Cortex of kidney (tissue), 1 donor: ENCODE measurements at places on chromosomes 7 and 10.

- DNase-seq = no peak
These were observed 70.7 kb downstream of the PRKAG2 start for GRCh38 chr7:151806204-151806603.

GRCh38 chr10:2619472-2619871, 447.9 kb upstream of the PFKP start:
- DNase-seq = no peak

DNA sequence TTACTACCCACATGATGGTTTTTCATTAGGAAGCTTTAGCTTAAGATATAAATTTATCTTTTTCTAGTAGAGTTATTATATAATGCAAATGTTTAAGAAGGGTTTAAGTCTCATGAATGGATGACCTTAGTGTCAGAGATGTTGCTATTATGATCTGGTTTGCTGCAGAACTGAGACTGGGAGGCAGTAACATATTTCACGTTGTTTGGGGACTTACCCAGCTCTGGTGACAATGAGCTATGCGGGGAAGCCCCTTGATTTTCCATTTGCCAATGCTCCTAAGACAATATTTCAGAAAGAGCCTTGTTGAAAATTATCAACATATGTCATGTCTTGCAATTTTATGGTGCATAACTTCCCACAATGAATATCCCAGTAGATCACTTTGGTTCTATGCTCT, 754.6 kb downstream of the REEP3 start:
- no peak for DNase-seq

DNA sequence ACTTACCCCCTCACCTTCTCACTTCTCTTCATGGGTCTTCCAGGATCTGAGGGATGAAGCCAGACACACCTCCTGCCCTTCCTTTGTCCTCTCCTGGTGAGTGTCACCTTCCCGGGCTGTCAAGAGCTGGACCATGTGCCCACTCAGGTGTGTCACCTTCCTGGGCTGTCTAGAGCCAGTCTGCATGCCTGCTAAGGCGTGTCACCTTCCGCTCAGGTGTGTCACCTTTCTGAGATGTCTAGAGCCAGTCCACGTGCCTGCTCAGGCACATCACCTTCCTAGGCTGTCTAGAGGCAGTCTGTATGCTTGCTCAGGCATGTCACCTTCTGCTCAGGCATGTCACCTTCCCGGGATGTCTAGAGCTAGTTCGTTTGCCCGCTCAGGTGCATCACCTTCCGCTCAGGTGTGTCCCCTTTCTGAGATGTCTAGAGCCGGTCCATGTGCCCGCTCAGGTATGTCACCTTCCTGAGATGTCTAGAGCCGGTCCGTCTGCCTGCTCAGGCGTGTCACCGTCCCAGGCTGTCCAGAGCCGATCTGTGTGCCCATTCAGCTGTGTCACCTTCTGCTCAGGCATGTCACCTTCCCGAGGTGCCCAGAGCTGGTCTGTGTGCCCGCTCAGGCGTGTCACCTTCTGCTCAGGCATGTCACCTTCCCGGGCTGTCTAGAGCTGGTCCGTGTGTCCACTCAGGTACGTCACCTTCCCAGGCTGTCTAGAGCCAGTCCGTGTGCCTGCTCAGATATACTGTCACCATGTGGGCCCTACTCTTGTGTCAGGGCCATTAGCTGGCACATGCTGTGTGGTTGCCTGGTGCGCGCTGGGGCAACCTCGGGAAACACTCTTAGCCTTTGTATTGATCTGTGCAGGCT, 245.3 kb downstream of the EBF3 start:
- DNase-seq = no peak

DNA sequence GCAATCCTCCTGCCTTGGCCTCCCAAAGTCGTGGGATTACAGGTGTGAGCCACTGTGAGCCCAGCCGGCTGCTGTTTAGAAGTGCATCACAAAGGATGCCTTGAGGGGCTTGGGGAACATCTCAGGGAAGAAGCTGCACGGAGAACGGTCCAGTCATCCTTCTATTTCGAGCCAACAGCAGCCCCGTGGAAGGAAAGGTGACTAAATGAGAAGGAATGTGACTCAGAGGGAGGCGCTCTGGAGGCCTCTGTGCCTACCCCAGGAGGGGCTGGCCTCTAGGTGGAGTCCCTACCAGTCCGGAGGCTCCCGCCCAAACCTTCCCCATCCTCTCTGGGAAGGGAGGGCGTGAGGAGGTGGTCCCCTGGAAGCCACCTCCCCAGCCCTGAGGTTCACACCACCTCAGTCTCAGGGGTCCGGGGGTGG, 76.2 kb downstream of the CTBP2 start:
- no peak for DNase-seq

DNA sequence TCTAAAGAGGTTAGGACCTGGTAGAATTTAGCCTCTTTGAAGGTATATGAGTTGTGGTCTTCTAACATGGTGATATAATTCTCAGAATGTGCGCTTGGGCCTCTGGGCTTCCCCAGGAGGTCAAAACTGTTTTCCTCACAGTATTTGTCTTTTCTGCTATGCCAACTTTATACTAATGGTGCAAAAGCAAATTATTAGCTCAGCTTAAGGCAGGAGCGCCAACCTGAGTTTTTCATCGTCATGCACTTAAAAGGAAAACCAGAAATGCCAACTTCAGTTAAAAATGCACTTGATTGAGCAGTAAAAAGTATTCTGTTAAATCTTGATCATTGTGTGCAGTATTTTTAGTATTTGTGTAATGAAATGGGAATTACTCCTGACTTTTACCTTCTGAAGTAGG, 9.7 kb downstream of the TDRD1 start:
- no peak for DNase-seq

DNA sequence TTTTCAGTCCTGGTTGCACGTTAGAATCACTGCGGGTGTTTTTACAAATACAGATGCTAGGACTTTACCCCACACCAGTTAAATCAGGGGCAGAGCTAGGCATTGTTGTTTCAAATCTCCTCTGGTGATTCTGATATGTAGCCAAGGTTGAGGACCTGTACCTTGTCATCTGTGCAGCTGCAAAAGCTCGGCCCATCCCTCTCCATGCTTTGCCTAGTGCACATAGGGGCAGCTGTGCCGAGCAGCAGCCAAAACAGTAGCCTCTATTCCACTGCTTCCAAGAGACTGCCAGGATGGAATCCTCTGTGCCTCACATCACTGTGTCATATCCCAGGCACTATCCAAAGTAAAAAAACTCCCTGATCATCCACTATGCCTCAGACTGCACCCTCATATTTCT, 181.3 kb downstream of the CDK14 start:
- no peak for DNase-seq

DNA sequence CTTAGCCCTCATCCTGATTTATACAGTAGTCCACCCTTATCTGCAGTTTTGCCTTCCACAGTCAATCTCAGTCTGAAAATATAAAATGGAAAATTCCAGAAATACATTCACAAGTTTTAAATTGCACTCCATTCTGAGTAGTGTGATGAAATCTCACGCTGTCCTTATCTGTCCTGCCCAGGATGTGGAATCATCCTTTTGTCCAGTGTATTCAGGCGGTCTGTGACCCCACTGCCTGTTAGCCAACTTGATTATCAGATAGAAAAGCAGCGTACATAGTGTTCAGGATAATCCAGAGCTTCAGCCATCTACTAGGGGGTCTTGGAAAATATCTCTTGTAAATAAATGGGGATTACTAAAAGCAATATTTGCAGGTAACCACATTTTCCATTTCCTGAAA, 146.3 kb downstream of the MALRD1 start:
- no peak for DNase-seq

GRCh38 chr7:2864999-2865670, 21.0 kb upstream of the GNA12 start:
- DNase-seq = no peak

DNA sequence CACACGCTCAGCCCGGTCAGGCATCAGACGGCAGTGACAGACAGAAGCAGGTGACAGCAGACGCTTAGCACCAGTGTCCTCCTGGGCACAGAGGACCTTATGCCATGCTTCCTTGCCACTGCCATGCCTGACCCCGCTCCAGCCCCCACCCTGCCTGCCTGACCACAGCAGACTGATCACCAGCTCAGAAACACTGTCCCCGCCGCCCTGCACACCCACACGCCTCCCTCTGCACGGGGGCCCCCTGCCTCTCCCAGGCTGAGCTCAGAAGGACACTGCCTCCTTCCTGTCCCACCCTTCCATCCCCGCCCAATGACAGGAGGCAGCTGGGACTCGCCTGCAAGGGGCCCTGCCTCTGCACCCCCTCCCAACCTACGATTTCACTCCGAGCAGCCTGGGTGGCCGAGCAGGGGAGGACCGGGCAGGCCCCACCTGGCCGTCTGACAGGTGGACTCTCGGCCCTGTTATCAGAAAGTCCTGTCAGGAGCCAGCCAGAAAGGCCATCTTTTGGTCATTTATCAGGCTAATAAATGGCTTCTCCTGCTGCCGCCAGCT, 183.4 kb downstream of the ELFN1 start:
- no peak for DNase-seq

DNA sequence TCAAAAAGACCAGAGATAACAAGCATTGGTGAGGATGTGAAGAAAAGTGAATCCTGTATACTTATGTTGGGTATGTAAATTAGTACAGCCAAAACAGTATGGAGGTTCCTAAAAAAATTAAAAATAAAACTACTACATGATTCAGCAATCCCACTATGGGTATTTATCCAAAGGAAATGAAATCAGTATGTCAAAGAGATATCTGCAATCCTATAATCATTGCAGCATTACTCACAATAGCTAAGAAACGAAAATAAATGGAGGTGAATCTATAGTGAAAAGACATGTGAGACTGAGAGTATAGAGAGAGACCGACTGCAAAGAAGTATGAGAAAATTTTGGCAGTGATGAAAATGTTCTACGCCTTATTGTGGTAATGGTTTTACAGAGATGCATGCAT, 139.2 kb upstream of the TMEM168 start:
- DNase-seq = no peak

- DNase-seq = no peak
These were observed 1.1 kb downstream of the AUTS2 start for GRCh38 chr7:69599286-69599954.

- DNase-seq = no peak
These were observed 30.7 kb upstream of the SDK1 start for GRCh38 chr7:3270362-3270761.

- no peak for DNase-seq
These were observed 121.6 kb upstream of the UNC5B start for GRCh38 chr10:71090801-71091200.

- DNase-seq = no peak
These were observed 61.3 kb downstream of the PIP4K2A start for GRCh38 chr10:22652988-22653481.

DNA sequence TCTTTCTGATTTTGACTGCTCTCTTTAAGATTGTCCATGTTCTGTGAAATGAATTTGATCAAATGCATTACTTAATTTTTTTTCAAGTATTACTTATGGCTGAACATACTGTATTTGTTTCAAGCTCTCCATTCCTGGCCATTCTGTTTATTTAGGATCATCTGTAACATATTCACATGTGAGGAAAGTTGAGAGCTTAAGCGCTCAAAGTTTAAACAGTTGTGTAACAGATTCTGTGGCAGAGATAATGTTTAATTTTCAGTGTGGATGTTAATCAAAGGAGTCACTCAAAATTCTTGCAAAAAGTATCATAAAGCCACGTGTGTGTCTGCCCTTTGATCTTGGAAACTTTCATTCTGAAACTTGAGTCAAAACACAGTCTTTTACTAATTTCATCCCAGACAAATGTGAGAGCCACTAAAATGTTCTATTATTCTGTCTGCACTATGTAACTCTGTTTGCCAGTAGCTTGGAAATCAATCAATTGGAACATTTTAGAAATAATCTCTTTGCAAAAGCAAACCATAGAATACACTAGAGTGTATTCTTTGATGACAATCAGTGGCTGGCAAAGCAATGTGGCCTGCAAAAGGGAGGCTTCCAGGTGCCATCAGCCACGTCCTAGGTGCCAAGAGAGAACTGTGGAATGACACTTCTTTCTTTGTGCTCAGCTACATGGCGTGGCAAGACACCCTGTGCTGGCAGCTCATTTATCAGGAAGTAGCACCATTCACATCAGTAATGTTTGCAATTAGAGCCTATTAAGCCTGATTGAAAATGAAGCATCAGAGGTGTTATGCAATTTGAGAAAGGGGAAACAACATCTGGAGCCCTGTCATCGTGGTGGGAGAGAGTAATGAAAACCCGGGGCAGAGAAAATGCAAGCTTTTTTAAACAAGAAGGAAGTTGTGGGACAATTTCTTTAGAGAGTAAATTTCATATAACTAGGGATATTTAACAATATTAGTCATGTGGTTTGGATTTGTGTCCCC, 40.9 kb downstream of the ARL5B start:
- DNase-seq = no peak

GRCh38 chr7:1085910-1086421, 1.9 kb upstream of the GPER1 start:
- no peak for DNase-seq

DNA sequence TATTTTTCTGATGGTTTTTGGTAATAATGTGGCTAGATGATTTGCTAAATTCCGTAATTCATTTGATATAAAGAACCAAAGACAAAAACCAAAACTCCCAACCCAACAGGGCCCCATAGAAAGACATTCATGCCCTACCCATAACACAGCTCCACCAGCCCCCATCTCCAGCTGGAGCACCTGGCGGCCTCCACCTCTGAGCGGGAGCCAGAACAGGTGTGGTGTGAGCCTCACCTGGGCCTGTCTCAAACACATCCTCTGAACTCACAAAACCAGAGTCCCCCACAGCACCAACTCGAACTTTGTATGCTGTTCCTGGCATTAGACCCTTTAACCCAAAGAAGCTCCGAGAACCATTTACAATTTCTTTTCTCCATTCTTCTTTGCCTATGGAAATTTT, 36.5 kb upstream of the LAMB4 start:
- no peak for DNase-seq

DNA sequence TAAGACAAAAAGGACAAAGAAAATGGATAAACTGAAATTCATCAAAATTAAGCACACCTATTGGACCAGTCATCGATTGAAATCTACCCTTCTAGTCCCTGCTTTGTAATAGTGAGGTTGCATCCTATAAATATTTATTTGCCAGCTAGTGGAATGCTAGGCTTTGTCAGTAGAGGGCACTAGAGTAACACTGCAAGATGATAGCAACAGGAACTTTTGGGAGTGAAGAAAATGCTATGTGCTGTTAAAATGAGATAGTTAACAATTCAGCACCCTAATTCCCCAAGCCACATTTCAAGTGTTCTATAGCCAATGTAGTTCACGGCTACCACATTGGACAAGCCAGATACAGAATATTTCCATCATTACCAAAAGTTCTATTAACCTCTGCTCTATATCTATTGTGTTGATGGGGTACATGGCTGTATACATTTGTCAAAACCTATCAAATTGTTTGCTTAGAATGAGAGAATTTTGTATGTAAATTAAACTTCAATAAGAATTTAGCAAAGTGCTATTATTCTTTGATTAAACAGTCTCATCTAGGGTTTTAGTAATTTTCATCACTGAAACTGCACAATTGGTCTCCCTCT, 69.8 kb downstream of the LSMEM1 start:
- DNase-seq = no peak

- no peak for DNase-seq
These were observed 207.9 kb upstream of the MYO3A start for GRCh38 chr10:25725917-25726716.

GRCh38 chr7:143931739-143932138, 3.3 kb upstream of the OR2F2 start:
- no peak for DNase-seq
